ENCODE measurements at places on chromosomes 5 and 9.

DNA sequence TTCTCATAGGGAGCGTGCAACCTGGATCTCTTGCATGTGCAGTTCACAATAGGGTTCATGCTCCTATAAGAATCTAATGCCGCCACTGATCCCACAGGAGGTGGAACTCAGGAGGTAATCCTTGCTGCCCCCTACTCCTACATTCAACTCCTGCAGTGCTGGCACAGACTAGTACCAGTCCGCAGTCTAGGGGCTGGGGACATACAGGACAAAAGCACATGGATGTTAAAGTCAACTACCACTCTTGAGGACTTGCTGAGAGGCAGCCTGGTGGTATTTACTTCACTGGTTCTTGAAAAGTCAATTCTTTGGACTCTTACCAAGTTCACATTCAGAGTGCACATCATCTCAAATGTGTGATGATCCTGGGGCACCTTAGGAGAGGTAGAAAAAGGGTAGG is 33.0 kb downstream of the MTMR12 start:
- no peak for DNase-seq

DNA sequence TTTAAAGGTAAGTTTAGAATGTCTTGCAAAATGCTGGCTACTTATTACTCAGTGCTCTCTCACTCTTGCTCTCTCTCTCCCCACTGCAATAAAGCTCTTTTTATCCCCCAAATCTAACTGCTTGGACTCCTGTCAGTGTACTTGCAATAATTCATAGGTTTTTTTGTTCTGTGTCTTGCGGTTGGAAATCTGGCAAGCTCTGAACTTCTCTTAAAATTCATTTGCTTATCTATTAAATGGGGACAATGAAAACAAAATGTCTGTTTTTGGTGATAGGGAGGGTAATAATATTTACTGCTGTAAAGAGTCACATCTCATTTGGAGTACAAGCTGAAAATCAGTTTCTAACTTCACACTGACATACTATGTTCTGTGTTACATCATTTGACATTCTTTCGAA is 18.7 kb upstream of the OR13D1 start:
- no peak for DNase-seq

GRCh38 chr9:26754509-26755164 is 138.0 kb downstream of the CAAP1 start:
- no peak for DNase-seq

- DNase-seq = no peak
Observed at GRCh38 chr5:34485768-34486030, 170.4 kb upstream of the RAI14 start.

DNA sequence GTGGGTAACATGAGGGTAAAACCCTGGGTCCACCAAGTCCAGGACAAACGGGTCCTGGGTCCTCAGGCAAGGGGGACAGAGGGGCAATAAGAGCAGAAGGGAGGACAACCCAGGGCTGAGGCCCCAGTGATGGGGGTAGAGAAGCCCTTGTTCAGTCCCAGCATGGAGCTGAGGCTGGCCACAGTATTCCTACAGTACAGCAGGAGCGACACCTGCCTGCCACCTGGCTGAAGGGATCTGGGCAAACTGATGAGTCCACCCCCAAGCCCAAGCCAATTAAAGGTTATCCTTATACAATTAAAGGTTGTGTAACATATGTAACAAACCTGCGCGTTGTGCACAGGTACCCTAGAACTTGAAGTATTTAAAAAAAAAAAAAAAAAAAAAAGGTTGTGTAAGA is 97.7 kb upstream of the LRRTM2 start:
- DNase-seq = no peak
